ENCODE measurements at places on chromosomes 2 and 18. TPM values are rescaled to one million over a fixed set of nuclear protein-coding genes. Genes with fewer than 3 reads are reported as not detected.
A peak's percentile ranks its signal among the peaks of the same experiment; 100 is the strongest.

The MAL gene
- 2.2 TPM for total RNA-seq

GRCh38 chr2:157309878-157310277, 15.7 kb downstream of the ERMN start:
- no peaks in the 10 kb centered on the region for H3K27me3 ChIP-seq
- DNase-seq: no peak
- peaks cover 16% of the 10 kb centered on the region for H3K4me1 ChIP-seq
- peak overlapping the region; percentile 49 for H3K4me3 ChIP-seq
- H3K36me3 ChIP-seq: no peaks in the 10 kb centered on the region

GRCh38 chr2:237968048-237968862, 1.4 kb downstream of the UBE2F start:
- H3K4me3 ChIP-seq: peak overlapping the region; percentile 98
- peak; percentile 68 for DNase-seq
- no peaks in the 10 kb centered on the region for H3K36me3 ChIP-seq
- peaks cover 42% of the 10 kb centered on the region for H3K4me1 ChIP-seq
- H3K27ac ChIP-seq: peak overlapping the region; percentile 83

DNA sequence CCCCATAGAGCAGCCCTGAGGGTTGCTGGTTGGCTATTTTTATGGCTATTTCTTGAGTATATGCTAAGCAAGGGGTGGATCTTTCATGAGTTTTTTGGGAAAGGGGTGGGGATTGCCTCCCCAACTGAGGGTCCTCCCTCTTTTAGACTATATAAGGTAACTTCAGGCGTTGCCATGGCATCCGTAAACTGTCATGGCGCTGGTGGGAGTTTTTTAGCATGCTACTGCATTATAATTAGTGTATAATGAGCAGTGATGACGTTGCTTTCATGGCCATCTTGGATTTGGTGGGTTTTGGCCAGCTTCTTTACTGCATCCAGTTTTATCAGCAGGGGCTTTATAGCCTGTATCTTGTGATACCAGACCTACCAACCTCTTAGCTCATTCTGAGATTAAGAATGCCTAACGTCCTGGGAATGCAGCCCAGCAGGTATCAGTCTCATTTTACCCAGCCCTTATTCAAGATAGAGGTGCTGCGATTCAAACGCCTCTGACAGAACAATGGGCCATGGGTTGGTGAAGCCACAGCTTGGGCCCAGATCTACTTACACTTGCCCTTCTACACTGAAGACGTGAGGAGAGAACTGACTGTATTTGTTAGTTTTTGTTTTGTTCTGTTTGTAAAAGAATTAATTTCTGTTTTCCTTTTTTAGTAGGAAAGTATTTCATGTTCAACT, 53.8 kb upstream of the TMEM163 start:
- H3K36me3 ChIP-seq: no peaks in the 10 kb centered on the region
- peaks cover 9% of the 10 kb centered on the region for H3K27me3 ChIP-seq
- no peak overlapping the region for H3K27ac ChIP-seq
- no peak for DNase-seq
- H3K4me3 ChIP-seq: no peak overlapping the region

DNA sequence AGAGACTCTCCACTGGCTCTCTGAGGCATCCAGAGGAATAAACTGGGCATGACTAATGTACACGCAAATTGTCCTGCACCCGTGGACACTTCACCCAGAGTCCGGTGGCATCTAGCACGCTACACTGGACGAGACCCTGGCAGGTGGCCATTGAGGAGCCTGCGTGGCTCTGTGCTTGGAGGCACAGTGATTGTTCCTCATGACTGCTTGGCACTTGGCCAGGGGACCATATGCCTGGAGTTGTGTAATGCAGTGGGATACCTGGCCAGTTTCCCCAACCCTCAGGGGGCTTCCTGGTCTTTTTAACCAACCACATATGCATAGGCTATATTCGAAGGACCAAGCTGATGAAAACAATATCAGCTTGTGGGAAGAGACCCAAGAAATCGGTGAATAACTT, 66.6 kb downstream of the MTCL1 start:
- no peaks in the 10 kb centered on the region for H3K4me1 ChIP-seq
- no peaks in the 10 kb centered on the region for H3K27me3 ChIP-seq
- H3K36me3 ChIP-seq: no peaks in the 10 kb centered on the region
- H3K4me3 ChIP-seq: no peak overlapping the region
- no peak overlapping the region for H3K27ac ChIP-seq
- DNase-seq: no peak

The GPR45 gene
- not detected for total RNA-seq

GRCh38 chr2:50345701-50346591, 686.0 kb downstream of the NRXN1 start:
- peaks cover 15% of the 10 kb centered on the region for H3K36me3 ChIP-seq
- H3K4me1 ChIP-seq: no peaks in the 10 kb centered on the region
- peaks cover 16% of the 10 kb centered on the region for H3K27me3 ChIP-seq
- DNase-seq: no peak

- H3K4me3 ChIP-seq: no peak overlapping the region
- no peaks in the 10 kb centered on the region for H3K36me3 ChIP-seq
- H3K4me1 ChIP-seq: peaks cover 4% of the 10 kb centered on the region
These were observed 72.7 kb downstream of the PLB1 start for GRCh38 chr2:28568533-28568932.

- H3K27ac ChIP-seq: no peak overlapping the region
- H3K4me3 ChIP-seq: no peak overlapping the region
- H3K4me1 ChIP-seq: no peaks in the 10 kb centered on the region
- no peaks in the 10 kb centered on the region for H3K27me3 ChIP-seq
- no peaks in the 10 kb centered on the region for H3K36me3 ChIP-seq
- DNase-seq: no peak
These were observed 385.9 kb upstream of the SYT4 start for GRCh38 chr18:43663159-43663558.

The DPYSL5 gene
- total RNA-seq: not detected

All from natural killer cell treated with Interleukin-12 subunit alpha and Interleukin-12 subunit beta and Interleukin-15 and Interleukin-18, amount 100 ng/mL, for 72 hours (primary cell).